T1000 (cell line): ENCODE measurements at places on chromosomes 5 and 9.

GRCh38 chr5:85049020-85049419 lies 664.3 kb upstream of the EDIL3 start:
- peak; percentile 6 for DNase-seq

DNA sequence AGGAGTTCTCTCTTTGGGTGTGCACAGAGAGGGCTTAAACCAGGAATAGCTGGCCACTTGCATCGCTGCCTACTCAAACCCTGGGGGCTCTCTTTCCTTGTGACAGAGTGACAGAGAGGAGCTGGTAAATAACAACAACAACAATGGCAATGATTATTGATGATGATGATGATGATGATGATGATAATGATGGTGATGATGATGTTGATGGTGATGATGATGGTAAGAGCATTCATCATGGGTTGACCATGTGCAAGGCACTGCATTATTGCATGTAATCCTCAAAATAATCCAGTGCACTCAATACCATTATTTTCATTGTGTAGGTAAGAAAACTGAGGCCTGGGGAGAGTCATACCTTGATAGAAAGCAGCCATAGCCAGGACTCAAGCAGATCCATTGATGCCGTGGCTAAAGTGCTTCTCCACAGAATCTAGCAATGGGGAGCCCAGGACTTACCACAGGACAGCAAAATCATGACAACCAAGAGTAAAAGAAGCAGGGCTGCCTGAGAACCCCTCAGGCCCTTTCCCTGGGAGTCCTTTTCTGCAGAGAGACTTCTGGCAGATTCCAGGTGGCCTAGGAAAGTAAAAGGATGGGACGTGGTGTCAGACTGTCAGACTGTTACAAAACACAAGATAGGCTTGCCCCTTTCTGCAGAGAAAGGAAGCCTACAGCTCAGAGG lies 4.8 kb downstream of the FOXI1 start:
- DNase-seq: no peak

DNA sequence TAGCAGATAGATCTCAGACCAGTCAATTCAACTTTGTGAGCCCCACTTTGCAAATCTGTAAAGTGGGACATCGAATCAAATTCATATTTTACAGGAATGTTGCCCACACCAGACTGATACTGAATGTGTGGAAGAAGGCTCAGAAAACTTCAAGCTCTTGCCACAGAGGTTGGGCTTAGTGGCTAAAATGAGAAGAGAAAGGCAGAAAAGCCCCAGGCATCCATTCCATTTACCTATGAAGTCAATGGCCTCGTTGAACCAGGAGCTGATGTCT lies 1.7 kb downstream of the DUSP1 start:
- DNase-seq: no peak

DNA sequence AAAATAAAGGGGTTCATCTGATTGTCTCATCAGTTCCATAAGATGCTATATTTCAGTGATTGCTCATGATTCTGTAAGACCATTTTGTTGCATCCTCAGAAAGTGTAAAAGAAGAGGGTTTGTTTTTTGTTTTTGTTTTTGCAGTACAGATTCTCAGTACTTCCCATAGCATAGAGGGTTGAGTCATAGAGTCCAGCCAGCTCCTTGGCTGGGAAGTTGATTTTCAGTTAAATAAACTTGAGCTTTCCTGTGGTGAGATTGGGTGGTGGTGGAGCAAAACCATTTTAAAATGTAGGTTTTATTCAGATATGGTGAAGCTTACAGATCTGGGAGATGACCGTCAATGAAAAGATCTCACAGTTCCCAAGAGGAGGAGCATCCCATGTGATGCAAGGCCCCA lies 48.2 kb downstream of the DAPK1 start:
- DNase-seq: no peak

GRCh38 chr5:1763960-1764605 lies 35.6 kb downstream of the MRPL36 start:
- DNase-seq: no peak

GRCh38 chr9:19485193-19485592 lies 76.4 kb downstream of the ACER2 start:
- no peak for DNase-seq

DNA sequence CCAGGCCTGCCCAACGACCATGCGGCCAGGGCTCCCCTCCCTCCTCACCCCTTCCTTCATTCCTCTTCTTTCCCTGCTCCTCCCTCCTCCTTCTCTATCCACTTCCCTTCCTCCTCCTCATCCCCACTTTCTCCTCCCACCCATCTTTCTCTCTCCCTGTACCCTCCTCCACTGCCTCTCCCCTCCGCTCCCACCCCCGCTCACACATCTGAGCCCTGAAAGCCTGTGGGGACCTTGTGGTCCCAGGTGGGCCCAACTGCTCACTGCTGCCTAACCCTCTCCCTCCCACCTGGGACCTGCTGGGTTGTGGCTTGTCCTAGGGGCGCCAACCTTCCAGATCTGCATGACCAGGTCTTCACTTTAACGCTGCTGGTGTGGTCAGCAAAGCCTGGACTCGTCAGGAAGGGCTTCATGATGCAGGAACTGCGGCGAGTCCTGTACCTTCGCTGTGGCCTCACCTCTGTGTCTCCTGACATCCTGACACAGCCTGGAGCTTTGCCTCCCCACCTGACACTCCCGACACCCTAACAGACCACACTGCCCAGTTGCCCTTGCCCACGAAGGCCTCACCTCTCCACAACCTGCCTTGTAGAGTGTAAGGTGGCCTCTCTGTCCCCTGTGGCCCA lies 34.6 kb downstream of the C5orf15 start:
- DNase-seq: no peak

DNA sequence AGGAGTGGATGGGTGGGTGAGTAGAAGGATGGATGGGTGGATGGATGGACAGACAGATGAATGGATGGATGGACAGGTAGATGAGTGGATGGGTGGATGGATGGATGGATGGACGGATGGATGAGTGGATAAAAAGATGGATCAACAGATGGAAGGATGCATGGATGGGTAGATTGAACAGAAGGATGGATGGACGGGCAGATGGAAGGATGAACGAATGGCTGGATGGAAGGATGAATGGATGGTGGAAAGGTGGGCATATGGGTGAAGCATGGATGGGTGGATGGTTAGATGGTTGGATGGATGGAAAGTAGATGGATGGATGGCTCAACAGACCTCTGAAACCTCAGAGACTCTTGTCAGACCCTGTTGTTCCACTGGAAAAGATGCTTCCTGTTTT lies 10.1 kb downstream of the FLT4 start:
- no peak for DNase-seq

- no peak for DNase-seq
Observed at GRCh38 chr5:74336297-74336696, 304.2 kb downstream of the ENC1 start.

DNA sequence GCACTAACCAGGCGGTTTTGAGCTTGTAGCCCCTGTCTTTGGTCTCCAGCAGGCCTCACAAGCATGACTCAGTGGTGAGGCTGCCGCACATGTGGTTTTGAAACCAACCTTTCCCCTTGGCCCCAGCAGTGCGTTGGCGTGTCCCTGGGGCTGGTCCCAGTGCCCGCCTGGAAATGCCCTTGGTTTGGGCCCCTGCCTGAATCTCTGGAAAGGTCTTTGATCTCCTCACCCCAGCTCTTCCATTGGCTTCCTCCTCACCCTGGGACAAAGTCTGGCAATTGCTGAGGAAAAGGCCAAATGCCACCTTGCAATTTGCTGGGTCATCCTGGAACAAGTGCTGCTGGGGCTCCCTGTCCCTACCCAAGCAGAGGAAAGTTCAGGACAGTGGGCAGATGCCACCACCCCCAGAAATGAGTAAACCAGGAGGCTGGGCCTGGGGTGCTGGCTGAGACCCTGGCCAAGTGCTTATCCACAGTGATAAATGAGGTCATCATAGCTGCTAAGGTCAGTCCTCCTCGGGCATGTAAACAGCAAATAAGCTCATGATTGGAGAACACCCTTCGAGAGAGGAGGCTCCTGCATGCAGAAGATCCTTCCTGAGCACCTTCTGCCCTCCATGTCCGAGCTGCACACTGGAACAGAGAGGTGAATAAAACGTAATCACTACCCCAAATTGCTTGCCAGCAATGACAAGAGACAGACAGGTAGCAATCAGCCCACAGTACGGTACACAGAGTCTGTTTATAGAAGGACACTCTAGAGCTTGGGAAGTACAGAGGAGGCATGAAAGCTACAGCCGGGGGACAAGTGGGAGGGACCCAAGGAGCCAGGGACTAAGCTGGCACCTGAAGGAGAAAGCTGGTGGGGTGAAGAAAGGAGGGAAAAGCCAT lies 98.9 kb upstream of the CPEB4 start:
- peak; percentile 68 for DNase-seq

DNA sequence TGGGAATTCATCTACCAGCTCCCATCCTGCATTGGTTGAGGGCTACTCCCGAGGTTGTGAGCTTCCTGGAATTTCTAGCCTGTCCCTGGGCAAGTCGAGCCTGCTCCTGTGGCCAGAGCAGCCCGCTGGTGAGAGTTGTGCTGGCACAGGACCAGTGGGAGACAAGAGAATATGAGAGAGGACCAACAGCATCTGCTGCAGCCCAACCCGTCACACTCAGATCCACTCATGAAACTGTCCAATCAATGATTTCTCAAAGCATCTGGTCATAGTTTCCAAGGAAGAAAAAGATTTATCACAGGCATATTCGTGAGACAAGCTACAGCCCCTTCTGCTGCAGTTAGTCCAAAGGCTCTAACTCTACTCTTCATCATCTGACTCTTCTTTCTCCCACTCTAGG lies 64.4 kb upstream of the RAI14 start:
- DNase-seq: no peak

- DNase-seq: no peak
Observed at GRCh38 chr5:134626369-134627014, 6.1 kb downstream of the SAR1B start.

- no peak for DNase-seq
Observed at GRCh38 chr5:135993880-135994636, 34.7 kb upstream of the TGFBI start.

- DNase-seq: no peak
Observed at GRCh38 chr5:8981016-8981415, 564.9 kb downstream of the SEMA5A start.

GRCh38 chr9:101225271-101225670 lies 159.5 kb downstream of the BAAT start:
- no peak for DNase-seq

DNA sequence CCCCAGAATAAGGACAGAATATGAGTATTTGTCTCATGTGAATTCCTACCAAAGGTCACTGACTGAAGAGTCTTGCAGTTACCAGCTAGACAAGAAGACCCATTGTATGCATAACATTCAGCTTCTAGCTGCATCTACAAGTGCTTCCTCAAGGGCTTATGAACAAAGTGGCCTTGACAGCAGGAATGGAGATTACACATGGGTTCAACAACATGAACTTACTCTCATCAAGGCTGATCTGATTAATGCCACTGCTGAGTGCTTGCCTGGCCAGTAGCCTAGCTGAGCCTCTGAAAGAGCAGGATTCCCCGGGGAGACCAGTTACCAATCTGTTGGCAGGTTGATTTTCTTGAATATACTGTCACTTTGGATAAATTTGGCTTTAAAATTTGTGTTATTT lies 76.7 kb upstream of the CHD1 start:
- no peak for DNase-seq

DNA sequence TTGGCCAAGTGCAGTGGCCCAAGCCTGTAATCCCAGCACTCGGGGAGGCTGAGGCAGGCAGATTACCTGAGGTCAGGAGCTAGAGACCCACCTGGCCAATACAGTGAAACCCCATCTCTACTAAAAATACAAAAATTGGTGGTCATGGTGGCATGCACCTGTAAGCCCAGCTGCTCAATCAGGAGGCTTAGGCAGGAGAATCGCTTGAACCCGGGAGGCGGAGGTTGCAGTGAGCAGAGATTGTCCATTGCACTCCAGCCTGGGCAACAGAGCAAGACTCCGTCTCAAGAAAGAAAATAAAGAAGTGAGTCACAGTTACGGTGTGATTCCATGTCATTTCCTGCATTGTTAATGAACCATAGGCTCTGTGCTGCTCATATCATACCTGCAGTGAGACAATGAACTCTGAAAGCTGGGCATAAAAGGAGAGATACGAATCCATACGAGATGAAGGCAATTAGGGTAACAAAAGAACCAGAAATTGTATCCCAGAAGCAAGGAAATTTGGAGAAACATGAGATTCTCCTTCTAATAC lies 44.6 kb downstream of the TIMD4 start:
- DNase-seq: no peak

- no peak for DNase-seq
Observed at GRCh38 chr9:134053941-134054761, 13.7 kb downstream of the BRD3 start.

- no peak for DNase-seq
Observed at GRCh38 chr9:33170464-33171415, 3.6 kb upstream of the B4GALT1 start.

DNA sequence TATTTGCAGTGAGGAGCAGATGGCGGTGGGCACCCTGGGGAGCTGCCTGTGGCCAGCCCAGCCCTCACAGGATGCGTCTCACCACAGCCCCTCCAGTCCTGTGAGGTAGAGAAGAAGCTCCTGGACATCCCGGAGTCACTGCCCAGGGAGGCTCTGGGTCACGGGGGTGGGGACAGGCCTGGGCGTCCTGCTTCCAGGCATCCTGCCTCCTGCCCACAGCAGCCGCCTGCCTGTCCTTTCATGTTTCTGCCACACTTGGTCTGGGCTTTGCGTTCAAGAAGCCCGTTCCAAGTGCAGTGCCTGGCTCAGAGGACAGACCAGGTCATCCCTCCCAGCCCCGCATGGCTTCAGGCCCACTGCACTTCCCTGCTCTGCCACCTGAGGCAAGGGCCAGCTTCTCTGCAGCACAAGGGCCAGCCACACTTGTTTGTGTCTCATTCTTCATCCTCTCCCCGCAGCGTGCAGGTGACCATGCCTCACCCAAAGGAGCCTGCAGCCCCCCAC lies 38.2 kb downstream of the ZDHHC11B start:
- no peak for DNase-seq

DNA sequence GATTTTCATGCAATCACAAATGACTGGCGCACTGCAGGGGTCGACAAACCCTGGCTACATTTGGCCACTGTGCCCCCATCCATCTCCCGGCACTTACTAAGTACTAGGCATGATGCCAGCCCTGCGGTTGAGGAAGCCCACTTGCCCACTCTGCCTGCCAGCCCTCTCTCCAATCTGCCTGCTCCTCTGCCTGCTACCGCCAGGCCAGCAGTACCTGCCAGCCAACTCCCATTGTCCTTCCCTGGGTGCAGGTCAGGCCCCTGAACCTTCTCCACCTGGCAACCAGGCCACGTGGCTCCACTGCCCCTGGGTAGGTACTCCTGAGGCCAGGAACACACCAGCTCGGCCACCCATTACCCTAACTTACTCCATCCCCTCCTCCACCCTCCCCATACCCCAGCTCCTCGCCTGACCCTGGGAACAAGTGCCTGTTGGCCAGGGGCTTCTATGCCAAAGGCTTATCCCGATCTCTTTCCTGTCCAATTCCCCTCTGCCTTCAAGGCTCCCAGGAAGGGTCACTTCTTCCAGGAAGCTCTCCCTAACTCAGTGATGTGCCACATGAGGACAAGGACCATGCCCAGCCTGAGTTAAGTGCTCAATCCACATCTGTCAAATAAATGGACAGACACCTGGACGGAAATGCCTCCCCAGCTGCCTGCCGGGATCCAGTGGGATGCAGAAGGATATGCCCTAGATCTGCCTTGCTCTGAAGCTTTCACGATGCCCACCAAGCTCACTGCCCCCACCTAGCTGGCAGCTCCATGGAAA lies 6.6 kb downstream of the EEIG1 start:
- DNase-seq: no peak
